ENCODE measurements at places on chromosomes 3 and 15.
A peak's percentile ranks its signal among the peaks of the same experiment; 100 is the strongest.

DNA sequence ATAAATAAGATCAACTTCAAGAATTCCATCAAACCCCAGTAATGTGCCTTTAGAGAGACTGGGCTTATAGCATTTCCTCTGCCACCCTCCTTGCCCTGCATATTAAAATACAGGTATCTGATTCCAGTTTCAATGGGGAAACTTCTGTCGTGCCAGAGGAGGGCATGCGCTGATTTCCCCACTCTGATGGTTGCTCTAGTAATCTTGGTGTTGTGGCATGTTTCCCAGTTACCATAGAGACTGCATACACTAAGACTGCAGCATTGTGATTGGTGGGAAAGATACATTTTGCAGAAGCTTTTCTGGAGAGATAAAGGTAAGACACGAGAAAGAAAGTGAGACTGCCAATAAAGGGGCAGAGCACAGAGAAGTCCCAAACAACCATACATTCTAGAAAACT is 225.6 kb downstream of the TIGIT start:
- DNase-seq, result no peak

- DNase-seq, result no peak
These were observed 29.1 kb upstream of the SUCLG2 start for GRCh38 chr3:67683522-67683921.

DNA sequence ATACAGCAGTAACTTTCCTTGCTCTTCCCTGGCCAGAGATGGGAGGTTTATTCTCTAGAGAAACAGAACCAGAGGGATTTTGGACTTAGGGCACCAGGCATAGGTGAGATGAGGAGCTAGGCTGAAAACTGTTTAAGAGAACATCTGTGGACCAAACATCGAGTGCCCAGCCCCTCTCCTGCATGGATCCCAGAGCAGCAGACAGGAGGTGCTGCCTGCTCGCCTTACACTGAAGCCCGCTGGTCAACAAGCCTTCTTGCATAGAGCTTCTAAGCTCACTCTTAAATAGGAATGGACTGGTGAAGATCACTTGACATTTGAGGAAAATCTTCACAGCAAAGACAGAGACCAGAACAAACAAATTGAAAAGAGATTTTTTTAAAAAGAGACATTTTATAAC is 41.2 kb downstream of the PARP15 start:
- no peak for DNase-seq

DNA sequence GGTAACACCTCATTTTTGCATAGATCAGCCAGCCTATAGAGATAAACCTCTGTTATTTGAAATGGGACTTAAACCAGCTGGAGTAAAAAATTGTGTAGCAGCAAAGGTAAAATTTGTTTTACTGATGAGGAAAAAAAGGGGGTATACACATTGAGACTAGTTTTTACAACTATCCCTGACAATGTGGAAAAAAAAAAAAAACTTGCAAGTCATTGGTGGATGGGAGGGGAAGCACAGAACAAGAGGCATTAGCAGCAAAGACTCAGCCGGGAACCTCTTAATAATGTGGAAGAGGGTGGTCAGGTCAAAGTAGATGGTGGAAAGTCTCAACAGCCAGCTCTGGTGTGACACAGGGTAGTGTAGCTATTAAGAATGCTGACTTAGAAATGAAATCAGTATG is 14.5 kb downstream of the FBXO22 start:
- no peak for DNase-seq

- no peak for DNase-seq
These were observed 12.5 kb downstream of the DPH6 start for GRCh38 chr15:35533130-35534110.

- no peak for DNase-seq
These were observed 143.5 kb upstream of the NECTIN3 start for GRCh38 chr3:110928016-110928662.

- DNase-seq, result no peak
These were observed 180.7 kb upstream of the LMCD1 start for GRCh38 chr3:8320711-8321458.

- DNase-seq, result no peak
These were observed 713.5 kb downstream of the GRM7 start for GRCh38 chr3:7574435-7574834.

GRCh38 chr3:100844063-100844936 is 135.0 kb downstream of the TFG start:
- no peak for DNase-seq

DNA sequence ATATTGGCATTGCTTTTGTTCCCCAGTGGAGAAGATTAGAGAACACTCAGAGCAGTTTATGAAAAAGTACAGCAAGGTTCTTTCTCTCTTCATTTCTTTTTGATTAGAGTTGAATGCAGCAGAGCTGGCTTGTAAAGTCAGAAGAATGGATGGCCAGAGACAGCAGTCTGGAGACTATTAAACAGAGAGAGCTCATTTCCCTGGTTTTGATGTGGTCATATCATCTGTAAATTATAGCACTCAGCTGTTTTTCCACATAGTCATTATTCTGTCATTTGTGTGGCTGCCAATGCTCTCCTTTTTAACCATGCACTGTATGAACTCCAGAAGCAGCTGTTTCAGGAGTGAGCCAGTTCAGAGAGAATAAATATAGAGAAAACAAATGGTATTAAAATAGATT is 177.4 kb upstream of the CRBN start:
- DNase-seq, result no peak

DNA sequence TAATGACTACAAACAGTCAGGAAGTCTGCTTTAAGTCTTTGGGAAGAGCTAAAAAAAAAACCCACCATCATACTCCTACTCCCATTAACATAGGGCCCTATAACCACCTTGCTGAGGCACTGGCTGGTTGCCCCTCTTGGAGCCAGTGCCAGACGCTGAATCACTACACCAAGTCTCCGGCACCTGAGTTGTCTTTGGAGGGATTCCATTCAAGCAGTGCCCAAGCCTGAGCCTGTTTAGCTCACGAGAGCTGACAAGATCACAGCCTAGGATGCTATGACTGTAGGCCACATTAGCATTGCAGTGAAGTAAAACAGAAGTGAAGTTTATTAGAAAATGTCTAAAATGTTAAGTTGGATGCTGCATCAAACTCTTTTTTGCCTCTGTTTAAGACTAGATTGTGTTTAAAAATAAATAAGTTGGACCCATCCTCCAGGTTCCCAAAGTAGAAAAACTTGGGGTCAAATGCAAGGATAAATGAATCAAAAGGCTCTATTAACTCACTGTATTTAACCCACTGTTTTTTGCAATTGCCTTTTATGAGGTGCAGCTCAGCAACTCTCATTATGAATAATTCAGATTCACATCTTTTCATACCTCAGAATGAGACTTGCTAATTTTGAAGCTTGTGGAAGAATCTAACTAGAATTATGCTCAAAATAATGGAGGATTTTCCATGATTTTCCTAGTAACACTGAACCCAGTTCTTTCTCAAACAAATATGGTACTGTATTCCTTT is 461.9 kb downstream of the FOXP1 start:
- DNase-seq, result no peak

DNA sequence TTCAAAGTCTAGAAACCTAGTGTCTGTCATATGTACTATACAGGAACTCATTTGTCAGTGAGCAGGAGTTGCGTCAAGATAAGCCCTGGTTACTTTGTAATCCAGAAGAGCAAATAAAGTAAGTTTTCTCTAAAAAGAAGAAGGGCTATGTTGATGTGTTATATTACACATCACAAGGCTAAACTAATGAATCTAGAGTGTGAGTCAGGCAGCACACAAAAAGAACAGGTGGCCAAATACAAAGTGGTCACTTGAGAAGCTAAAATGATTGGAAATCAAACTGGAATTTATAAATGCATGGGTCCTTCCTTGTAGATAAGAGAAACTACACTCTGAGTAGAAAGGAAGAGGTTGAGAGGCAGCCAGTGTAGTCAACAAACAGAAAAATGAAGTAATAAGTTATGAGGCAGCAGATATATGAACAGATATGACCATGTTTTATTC is 771.6 kb downstream of the DIPK2A start:
- DNase-seq, result no peak

- no peak for DNase-seq
These were observed 235.5 kb downstream of the STAG1 start for GRCh38 chr3:136516656-136517055.

- no peak for DNase-seq
These were observed 6.8 kb downstream of the CHSY1 start for GRCh38 chr15:101244889-101245668.

DNA sequence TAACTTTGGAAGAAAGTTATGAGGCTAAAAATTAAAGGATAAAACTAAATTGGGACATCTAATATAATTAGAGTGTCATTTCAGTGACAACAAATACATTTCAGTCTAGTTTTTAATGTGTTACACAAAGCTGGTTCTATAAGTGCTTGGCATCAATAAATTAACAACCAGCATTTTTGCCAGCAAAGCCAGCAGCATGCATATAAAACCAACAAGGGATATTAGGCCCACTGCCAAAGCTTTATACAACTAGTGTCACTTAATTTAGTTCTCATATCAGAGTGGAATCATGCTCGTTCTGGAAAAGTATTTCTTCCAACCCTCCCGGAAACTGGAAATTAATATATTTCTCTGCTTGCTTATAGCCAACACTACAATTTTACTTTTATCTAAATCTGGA is 88.8 kb downstream of the THBS1 start:
- DNase-seq, result no peak

- no peak for DNase-seq
These were observed 153.0 kb downstream of the THRB start for GRCh38 chr3:24341668-24342067.

DNA sequence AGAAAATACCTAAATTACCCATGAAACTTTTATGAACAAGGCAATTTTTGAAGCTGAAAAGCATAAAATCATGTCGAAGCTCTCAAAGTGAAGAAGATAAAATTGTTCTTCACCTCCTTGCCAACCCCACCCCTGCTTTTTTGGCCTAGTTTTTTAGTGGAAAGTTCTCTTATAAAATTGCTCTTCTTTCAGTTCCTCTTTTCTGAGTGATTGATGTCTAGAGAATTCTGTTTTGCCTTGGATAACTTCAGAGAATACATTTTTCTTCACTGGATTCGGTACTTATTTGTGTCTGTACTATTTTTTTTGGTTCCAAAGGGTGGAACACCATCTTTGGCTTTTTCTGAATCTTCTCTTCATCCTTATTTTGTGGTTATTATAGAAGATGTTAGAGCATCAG is 25.0 kb upstream of the PYDC2 start:
- no peak for DNase-seq

DNA sequence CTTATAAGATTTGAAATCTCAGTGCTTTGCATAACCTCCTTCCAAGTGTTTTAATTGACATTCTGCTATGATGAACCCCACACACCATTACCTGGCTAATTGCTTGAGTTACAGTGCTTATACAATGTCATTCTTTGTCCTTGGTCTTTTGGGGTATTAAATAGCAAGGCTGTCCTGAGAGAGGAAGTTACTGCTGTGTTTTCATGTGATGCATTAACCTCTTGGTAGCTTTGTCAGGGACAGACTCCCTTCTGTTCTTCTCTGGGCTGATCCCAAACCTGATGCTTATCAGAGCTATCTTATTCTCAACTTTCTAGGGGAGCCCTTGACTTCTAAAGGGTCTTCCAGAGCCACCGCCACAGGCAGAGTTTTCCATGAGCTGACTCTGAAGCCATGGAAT is 12.4 kb upstream of the OTOL1 start:
- no peak for DNase-seq

DNA sequence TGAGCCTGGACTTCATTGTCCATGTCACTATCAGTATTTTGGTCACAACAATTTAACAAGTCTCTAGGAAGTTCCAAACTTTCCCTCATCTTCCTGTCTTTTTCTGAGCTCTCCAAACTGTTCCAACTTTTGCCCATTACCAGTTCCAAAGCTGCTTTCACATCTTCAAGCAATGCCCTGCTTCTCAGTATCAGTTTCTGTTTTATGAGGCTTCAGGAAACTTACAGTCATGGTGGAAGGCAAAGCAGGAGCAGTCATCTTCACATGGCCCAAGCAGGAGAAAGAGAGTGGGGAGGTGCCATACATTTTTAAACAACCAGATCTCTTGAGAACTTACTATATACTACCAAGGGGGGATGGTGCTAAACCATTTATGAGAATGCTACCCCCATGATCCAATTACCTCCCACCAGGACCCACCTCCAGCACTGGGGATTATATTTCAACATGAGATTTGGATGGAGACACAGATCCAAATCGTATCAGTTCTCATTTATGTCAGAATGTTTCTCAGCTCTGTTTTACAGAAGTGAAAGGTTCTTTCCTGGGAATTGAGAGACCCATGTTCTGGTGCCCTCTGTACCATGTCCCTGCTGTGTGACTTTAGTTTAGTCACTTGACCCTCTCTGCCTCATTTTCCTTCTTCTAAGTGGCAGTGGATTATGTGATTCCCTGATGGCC is 169.7 kb downstream of the PLCL2 start:
- no peak for DNase-seq

GRCh38 chr3:13621381-13622221 is 72.7 kb downstream of the FBLN2 start:
- peak; percentile 66 for DNase-seq

- no peak for DNase-seq
These were observed 49.2 kb upstream of the CTDSPL start for GRCh38 chr3:37812499-37812896.

- no peak for DNase-seq
These were observed 62.6 kb downstream of the OSBPL10 start for GRCh38 chr3:31918179-31919150.

- no peak for DNase-seq
These were observed 500 bp downstream of the PARP6 start for GRCh38 chr15:72271895-72272212.

- DNase-seq, result no peak
These were observed 30.6 kb upstream of the GPR160 start for GRCh38 chr3:170007031-170007663.

DNA sequence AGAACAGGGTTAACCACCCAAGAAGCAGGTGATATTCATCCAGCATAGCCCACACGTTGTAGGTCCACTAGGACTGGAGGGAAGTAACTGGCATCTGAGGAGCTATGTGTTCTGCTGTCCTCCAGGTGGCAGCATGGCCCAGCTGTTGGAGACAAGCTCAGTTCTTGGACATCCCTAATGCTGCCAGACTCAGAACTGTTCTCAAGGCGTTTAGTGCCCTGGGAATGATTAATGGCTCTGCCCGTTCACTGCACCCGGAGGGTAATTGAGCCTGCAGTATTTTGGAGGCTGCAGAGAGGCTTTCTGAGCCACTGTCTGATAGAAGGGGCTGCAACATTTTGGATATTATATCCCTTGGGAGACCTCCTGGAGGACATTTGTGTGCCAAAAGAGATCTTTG is 521.3 kb upstream of the SEMA6D start:
- peak; percentile 56 for DNase-seq

- no peak for DNase-seq
These were observed 452.1 kb upstream of the RASGRP1 start for GRCh38 chr15:39016706-39017105.

- no peak for DNase-seq
These were observed 202.3 kb upstream of the LPP start for GRCh38 chr3:187951452-187952190.

- no peak for DNase-seq
These were observed 145.8 kb downstream of the CHDH start for GRCh38 chr3:53700441-53700840.

- peak; percentile 70 for DNase-seq
These were observed 30.9 kb downstream of the CCNL1 start for GRCh38 chr3:157128771-157129681.

GRCh38 chr3:33060609-33061337 is 36.2 kb downstream of the GLB1 start:
- no peak for DNase-seq

- DNase-seq, result no peak
These were observed 739.4 kb downstream of the MCTP2 start for GRCh38 chr15:94970802-94971201.

All from activated CD8-positive, alpha-beta memory T cell treated with anti-CD3 and anti-CD28 coated beads, Interleukin-2, amount 50 U/mL, for 48 hours (primary cell).